NCI-H1436 treated with DMSO at 0.1 percent for 48 hours (cell line): ENCODE measurements at places on chromosomes 1 and 21.

GRCh38 chr21:15421947-15422346 is 307.8 kb upstream of the USP25 start:
- no peak for DNase-seq

DNA sequence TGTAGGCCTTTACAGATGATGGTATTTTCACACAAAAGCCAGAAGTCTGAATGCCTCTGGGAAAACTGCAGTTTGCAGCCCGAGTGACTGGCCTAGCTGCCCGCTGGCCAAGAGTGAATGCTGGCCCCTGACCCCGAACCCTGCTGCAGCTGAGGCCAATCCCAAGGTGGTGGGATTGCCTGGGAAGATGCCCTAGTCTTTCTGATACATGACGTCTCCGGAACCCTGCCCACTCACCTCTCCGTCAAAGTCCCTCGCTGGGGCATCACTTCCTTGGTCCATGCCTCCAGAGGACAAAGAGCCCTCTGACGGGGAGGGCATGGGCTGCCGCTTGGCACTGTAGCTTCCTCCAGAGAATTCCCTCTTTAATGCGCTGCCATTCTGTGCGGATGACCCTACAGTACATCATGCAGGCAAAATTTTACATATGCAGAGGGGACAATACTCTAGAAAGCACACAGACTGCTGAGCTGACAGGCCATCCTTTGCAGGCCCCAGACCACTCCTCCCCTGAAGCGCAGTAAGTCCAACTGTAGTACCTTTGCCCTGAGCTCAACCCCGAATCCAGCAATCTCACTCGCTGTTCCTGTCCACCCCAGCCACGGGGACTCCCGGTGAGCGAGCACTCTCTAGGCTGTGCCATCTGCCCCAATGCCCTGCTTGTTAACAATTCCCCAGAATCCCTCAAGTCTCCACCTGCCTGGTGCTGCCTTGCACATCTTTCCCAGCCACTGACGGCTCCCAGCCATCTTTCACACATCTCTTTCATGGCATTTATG is 54.7 kb downstream of the COQ8A start:
- DNase-seq: no peak

DNA sequence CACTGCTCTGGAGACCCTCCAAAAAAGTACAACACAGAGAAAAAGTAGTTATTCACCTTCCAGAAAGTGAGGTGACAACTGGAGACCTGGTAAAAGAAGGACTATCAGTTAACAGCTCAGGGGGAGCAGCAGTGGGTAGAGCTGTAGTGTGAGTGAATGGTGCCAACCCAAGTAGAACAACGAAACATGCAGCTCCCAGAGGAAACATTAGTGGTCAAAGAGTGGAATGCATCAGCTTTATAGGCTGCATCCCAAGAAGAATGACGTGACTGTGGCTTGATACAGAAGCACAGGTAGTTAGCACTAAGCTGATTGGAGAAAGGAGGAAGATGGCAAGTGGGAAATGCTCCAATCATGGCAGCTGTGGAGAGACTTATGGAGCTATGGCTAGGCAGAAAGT is 275.7 kb upstream of the CAMK1G start:
- no peak for DNase-seq

DNA sequence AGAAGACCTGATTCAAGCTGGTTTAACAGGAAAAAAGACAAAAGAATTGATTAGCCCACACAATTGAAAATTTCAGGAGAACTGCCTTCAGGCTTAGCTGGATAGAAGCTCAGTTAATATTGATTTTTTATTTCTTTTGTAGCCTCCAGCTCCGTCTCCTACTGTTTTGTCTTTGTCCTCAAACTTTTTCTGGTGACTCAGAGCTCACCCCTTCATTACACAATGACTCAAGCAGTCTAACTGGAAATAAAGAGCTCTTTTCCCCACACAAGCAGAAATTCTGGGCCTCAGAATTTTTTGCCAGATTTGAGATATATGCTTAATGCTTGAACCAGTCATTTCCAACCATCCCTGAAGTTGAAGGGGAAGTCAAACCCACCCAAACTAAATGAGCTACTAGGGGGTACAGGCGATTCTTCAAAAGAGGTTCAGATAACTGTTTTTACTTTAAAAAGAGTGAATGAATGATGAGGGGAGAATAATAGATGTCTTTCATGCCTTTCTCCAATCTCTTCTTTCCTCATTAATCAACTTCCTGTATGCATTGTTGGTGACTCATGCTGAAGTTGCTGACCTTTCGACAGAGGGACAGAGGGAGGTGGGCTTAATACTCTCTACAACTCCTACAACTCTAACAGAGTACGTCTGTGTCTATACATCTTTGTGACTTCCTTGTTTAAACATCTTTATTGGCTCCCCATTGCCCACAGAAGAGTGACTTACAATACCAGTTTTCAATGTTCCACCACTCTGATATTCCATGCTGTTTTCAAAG is 6.2 kb upstream of the ACP6 start:
- no peak for DNase-seq

GRCh38 chr1:186899977-186900376 is 71.2 kb downstream of the PLA2G4A start:
- DNase-seq: no peak

DNA sequence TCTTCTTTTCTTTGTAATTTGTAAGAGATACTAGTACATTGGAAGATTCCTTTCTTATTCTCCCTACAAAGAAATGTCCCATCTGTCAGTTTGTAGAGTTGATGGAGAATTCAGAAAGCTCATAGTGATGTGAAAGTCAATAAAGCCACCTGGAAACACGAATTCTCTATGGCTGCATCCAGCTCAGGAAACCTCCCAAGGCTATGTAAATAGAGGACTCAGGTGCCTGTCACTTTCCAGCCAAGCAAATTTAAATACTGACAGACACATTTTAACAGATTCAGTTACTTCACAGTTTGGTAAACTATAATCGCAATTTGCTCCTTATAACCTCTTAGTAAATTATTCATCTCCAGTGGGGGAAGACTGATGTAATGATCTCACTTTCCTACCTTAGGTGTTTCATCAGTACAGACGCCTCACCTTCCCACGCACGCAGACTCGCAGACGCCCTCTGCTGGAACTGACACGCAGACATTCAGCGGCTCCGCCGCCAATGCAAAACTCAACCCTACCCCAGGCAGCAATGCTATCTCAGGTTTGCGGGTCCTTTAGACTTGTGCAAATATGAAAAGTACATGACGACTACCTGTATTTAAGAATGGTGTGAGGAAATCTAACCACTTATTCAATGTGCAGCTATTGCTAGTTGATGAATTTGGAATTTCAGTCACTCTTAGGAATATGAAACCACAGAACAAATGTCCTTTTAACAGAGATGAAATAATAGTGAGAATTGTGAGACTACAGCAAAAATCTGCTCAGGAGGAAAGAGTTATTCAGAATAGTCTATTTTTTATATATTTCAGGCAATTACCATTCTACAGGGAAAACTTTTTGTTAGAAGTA is 60.6 kb downstream of the PTPRC start:
- no peak for DNase-seq

- DNase-seq: no peak
These were observed 88.5 kb upstream of the ADAR start for GRCh38 chr1:154696456-154696855.

DNA sequence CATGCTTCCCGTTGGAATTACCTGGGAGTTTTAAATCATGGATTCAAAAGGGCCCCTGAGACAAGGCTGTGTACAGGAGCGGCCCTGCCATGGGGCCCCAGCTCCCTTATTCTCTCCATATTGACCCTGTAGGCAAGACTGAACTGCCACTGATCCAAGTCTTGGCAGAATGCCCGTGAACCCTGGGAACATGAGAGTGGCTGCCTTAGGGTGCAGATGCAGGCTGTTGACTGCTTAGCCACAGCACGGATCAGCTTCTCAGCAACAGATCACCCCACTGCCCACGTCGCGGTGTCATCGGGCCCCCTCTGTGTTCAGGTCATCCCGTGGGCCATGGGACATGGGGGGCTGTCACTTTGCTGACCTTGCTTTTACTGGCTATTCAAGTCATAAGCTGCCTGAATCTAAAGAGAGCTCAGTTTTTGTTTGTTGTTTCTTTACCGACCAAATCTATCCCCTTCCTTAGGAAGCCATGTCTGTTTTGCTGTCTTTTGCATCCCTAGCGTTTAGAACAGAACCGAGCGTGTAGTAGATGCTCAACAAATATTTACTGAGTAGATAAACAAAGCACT is 83.4 kb downstream of the MATN1 start:
- DNase-seq: no peak

DNA sequence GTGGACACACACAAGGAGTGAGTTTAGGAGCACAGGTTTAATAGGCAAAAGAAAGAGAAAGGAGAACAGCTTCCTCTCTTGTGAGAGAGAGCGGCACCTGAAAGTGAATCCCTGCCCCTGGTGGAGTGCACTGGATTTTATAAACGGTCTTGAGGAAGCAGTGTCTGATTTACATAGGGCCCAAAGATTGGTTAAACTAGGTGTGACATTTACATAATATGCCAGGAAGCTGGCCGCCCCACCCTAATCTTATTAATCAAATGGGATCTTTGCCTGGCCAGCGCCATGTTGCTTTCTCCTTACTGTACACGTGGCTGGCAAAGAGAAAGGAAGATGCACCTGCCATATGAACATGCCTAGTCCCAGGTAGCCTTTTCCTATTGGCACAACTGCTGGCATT is 38.7 kb downstream of the CFH start:
- DNase-seq: no peak

- DNase-seq: no peak
These were observed 245.0 kb downstream of the FGGY start for GRCh38 chr1:59541891-59542290.

- DNase-seq: no peak
These were observed 80.2 kb upstream of the CHODL start for GRCh38 chr21:18164483-18164882.

DNA sequence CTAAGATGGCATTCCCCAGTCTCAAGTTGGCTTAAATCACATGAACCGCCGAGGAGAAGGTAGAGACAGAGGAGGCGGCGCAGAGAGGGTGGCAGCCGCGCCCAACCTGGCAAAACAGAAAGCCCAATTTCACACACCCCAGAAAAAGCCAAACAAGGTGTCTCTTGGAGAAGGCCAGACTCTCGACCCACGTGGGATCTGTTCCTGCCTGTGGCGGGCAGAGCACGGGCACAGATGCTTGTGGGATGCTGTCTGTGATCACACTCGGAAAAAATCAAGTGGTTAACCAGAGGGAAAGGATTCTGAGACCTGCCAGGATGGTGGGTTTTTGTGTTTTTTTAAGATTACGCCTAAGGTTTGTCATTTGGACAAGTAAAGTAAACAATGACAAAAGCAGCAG is 80.7 kb downstream of the MRPL37 start:
- no peak for DNase-seq

GRCh38 chr21:44049182-44049581 is 37.1 kb downstream of the TRAPPC10 start:
- no peak for DNase-seq

GRCh38 chr1:185775501-185775900 is 41.3 kb downstream of the HMCN1 start:
- DNase-seq: no peak

DNA sequence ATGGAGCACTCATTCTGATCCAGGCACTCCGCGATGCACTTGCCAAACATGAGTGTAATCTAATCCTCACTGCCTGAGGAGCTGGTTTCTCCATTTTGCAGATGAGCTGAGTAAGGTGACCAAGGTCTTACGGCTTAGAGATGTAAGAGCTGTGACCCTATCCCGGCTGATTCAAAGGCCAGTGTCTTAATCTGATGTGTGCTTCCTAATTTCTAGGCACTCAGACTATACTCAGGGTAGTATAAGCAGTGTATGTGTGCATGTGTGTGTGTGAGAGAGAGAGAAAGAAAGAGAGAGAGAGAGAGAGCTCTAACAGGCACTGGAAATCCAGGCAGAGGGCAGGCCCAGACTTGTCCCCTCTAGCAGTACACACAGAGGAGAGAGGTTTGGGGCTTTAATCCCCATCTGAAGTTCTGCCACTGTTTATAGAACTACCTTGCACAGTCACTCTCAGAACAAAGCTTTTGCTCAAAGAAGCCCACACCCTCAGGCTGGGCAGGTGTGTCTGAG is 188.2 kb downstream of the ZBTB18 start:
- peak; percentile 86 for DNase-seq

DNA sequence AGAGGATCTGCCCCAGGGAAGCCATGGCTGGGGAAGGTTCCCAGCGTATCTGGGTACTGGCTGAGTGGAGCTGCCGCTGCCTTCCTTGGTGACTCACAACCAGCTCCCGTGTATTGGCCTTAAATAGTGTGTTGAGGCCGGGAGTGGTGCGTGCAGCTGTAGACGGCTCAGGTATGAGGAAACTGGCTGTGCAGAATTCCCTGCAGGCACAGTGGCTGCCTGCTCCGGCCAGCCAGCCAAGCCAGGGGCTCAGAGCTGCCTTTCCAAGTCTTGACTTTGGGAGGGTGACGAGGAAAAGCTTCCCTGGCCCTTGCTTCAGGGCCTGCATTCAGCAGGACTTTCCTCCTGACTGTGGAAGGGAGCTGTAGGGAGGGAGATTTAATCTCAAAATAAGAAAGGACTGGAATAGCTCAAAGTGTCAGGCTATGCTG is at the start of gene VTCN1:
Gene VTCN1 (minus strand): TSS at position 97 of the 431 bp plus-strand sequence. CDS start 72 bp downstream, at position 25.
- DNase-seq: no peak

GRCh38 chr1:158681606-158682005 is 4.9 kb downstream of the SPTA1 start:
- DNase-seq: no peak

- peak; percentile 25 for DNase-seq
These were observed 94.8 kb downstream of the TGFBR3 start for GRCh38 chr1:91791103-91791502.

GRCh38 chr1:155294520-155295182 is 6.6 kb downstream of the PKLR start:
- no peak for DNase-seq

DNA sequence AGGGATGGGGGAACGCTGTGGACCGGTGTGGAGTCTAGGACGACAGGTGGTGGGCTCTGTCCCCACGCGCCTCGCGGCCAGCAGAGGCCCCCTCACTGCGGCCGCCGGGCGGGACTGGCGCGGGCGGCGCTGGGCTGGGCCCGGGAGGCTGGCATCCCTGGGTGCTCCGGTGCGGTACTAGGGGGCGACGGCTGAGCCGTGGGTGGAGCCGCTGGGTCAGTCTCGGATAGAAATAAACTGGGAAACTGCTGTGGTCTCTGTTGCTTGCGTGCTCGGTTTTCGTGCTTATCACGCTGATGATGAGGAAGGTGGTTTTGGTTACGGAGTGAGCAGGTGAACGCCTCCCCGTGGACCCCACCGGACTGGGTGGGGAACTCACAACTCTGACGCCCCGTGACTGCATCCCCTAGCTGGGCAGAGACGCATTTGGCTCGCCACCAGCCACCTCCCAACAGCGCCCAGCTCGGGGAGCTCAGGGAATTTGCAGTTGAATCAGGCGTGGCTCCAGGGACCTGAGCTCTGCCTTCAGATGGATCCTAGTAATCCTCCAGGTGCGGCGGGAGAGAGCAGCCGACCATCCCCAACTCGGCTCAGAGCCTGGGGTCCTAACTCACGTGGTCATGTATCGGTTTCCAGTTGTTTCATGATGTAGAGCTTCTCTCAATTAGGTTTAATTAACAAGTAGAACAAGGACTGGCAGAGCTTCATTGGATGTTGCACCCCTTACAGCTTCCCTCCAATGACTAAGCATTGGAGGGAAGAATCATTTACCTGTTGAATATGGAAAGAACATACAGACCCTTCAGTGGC is 32.1 kb downstream of the HSD17B7 start:
- DNase-seq: peak; percentile 27
